DMS79 treated with DMSO at 0.1 percent for 48 hours (cell line): ENCODE measurements at places on chromosomes 1 and 21.
A peak's percentile ranks its signal among the peaks of the same experiment; 100 is the strongest.

DNA sequence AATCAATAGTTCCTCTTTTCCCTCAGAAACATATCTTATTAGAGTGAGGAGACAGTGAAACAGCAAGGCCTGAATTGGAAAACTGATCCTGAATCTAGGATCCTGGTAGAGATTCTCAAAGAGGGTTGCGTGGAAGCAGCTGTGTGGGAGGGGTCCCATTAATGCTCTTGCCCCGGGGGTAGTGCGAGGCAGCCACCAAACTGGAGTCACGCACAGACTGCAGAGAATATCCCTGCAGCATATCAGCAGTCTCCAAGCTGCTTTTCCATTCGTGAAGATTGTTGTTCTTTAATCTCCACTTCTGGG is 150.1 kb downstream of the DISC1 start:
- DNase-seq = no peak

- DNase-seq = no peak
These were observed 21.6 kb upstream of the MAGOH start for GRCh38 chr1:53259932-53260331.

DNA sequence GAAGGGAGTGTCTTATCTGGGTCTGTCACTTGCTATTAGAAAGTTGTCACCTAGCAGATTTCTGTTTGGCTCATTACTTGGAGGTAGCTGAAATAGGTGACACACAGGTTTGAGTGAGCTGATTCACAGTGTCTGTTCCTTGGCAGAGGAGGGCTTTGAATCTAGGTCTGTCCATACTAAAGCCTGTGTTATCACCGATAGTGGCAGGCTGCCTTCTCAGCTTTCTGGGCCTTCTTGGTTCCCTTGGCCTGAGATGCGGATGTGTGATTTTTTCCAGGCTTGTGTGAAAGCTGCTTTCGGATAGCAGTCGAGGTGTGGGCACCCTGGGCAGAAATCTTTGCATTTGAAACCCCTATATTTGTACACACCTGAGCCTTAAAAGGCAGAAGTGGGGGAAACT is 73.9 kb downstream of the ACTL8 start:
- no peak for DNase-seq

DNA sequence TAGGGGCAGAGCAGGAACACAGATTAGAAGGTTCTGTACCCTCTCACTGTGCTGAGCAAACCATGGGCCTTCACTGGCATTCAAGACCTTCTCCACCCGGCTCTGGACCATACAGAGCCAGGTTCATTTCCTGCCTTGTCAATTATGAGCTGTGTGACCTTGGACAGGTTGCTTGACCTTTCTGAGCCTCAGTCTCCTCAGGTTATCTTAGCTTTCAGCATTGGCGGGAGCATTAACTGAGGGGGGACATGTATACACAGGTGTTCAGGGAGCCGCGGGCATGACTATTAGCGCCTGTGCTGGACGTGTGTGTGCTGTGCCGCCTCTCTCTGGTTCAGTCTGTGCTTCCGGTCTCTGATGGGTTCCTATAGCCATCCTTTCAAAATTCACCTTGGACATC is 32.1 kb downstream of the HTR6 start:
- DNase-seq = no peak

GRCh38 chr1:227773558-227773957 is 38.3 kb downstream of the SNAP47 start:
- DNase-seq = peak; percentile 1

DNA sequence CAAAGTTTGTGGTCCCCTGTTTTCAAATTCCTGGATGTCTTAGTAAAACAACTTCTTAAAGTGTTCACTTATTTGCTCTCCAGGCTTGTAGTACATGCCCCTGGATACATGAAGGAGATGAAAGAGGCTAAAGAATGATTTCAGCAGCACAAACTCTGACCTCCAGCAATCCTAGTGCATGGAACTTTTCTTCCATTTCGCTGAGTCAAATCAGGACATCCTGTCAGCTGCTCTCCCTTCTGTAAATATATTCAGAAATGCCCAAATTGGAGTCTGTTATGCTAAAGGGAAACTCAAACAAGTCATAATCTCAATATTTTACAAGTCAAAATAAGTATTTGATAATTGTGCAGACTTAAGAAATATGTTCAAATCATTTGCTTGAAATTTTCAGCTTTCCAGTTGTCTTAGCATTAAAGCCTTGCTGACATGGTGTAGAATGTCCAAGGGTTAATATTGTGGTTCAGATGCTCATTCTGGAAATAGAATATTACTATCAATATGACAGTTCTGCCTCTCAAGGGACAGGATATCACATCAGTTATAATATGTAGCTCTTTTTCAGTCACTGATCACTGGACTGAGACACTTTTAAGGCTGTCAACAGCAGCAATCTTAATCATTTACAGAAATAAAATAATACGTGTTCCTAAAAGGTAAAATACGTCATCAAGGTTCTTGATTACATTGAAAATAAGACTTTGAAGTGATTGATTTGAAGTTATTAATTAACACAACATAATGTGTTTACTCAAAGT is 1157.3 kb downstream of the PLA2G4A start:
- DNase-seq = no peak

DNA sequence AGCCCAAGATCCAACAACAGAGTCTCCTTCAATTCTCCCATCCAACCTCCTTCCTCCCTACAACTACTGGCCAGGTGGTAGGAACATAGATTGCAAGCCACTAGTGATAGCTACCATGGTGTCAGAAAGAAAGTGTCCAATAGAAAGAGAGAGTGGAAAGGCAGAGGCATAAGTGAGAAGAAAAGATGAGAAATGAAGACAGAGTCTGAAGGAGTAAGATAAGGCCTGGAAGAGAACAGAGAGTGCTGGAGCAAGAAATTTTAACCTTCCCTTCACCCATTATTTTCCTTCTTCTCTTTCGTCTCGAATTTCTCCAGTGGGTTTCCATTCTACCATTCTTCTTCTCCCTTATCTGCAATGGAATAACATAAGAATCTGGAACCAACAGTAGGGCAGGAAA is 57.9 kb downstream of the CDC42BPA start:
- DNase-seq = no peak

GRCh38 chr1:67281244-67281643 is 26.4 kb upstream of the IL12RB2 start:
- no peak for DNase-seq

DNA sequence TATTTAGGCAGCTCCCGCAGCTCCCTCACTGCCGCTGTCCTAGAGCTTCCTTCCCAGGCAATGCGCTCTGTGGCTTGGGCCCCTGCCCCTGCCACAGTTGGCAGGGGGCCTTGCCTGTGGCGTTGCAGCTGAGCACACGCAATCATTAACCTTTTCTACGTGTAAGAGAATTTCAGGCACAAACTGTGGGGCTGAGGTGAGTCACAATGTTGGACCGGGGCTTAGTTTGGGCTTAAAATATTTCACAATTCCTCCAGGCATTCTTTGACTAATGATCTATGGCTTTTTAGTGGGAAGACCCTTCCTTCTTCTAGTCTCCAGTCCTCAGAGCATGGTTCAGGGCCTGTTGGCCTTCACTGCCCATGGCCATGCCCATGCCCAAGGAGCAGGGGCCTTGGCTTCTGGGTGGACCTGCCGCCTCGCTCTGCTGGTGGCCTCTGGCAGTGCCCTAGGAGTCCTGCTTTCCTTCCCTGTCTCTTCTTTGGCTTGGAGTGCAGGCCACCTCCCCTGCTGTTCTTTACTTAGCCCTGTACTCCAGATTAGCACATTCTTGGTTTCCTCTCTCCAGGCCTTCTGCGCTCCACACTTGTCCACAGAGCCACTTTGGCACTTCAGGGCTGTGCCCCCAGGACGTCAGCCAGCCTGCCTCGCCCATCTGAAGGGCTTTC is 39.2 kb downstream of the MAPKAPK2 start:
- no peak for DNase-seq

- no peak for DNase-seq
These were observed 18.6 kb downstream of the PTGER3 start for GRCh38 chr1:71028981-71029380.

DNA sequence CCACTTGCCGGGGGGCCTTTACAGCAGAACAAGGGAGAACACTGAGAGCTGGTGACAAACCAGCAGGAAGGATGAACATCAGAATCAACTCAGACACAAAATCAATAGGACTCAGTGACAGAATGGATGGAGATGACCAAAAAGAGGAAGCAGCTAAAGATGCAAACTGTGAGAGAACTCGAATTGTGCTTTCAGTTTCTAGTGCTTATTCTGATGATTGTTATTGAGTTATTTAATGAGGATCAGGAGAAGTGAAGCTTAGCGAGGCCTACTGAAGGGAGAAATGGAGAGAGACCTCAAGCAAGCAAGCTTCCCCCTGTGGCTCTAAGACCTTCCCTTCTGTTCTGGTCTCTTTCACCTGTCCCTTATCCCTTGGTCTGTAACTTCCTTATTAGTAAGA is 30.3 kb upstream of the TMEM125 start:
- no peak for DNase-seq

DNA sequence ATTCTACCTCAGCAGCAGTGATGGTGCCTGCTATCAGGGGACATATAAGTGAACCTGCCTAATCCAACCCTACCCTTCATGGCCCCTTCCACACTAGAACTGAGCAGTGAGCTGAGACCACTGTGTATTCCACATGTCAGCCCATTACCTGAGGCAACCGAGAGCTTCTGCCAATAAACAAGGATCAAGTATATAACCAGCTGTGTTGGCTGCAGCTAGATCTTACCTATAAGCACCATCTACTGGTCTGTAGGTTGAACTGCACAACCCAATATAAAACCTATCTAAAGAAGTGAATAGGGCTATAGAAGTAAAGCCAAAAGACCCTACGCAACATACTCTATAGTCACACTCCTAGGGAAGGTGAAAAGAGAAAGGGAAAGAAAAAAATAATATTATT is 376.9 kb downstream of the HHIPL2 start:
- no peak for DNase-seq

DNA sequence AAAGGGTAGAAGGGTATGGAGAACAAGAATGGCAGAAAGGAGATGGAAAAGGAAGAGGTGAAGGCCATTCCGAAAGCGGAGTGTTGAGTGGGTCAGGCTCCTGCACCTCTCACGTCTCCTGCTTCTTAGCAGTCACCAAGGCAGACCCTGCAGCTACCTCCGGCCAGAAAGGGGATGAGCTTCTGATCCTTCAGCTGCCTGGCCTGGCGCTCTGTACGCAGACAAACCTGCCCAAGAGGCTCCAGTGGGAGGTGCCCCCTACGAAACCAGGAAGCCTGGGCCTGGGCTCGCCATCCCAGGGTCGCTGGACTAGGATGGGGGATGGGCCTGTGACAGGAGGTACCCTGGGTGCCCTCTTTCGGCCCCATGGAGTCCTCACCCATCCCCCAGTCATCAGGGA is 3.0 kb downstream of the GPR61 start:
- no peak for DNase-seq

- DNase-seq = no peak
These were observed 96.7 kb upstream of the S1PR1 start for GRCh38 chr1:101139821-101140718.

GRCh38 chr1:18776777-18777176 is 82.7 kb downstream of the TAS1R2 start:
- no peak for DNase-seq

- no peak for DNase-seq
These were observed 48.2 kb upstream of the ABCA4 start for GRCh38 chr1:94169126-94169525.

DNA sequence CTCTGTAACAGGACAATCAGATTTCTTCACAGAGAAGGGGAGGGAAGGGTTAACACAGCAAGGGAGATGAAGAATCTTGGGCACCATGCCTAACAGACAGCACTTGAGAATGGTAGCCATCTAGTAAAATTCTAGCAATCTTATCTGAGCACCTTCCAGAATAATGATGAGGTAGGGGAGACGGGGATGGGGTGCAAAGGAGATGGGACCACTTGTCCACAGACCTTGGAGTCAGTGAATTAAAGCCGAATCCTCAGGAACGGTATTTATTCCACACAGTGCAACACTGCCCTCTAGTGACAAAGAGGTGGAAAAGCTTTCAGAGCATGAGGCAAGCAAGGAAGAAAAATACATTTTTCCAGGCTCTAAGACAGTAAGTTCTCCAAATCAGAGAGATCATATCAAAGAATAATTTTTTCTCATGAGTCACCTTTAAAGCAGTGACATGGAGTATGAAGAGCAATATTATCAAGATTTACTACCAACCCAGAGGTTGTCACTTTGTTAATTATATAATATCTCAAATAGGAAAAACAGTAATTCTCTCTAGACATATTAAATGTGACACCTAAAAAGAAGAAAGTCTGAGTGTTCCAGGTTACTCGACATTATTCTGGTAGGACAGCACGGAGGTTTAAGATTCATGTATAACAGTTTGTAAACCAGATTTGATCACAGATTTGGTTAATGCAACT is 43.3 kb upstream of the LPAR3 start:
- DNase-seq = peak; percentile 64

DNA sequence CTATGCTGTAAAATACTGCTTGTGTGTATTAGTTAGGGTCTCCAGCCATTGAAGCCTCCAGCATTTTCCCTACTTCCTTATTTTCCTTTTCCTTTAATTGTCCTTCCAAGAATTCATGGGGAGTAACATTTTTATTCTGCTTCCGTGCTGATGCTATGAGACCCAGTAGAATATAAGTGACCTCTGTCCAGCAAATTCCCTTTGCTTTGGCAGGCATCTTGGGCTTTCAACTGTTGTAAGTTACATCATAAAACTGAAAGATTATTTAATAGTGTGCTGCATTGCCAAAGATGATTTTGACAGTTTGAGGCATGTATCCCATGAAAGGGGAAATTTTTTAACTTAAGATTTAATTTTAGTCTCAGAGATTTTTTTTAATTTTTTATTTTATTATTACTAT is 48.1 kb upstream of the B3GALT2 start:
- no peak for DNase-seq

DNA sequence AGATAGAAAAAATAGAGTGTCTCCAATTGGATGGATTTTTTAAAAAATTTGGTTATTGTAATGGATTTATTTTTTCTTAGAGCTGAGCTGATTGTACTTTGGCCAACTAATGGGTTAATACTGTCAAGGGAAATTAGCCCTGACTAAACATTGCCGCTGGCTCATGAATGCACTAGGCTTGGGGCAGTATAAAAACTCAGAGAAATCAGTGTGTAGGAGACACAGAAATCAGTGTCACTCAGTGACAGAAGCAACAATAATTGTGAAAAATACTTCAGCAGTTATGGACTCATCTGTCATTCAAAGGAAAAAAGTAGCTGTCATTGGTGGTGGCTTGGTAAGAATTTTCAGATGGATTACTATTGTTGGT is at the start of gene KMO:
Gene KMO (plus strand): TSS at position 217 of the 370 bp plus-strand sequence. CDS start 67 bp downstream, at position 284.
- peak; percentile 50 for DNase-seq

GRCh38 chr1:198437332-198437731 is 103.1 kb downstream of the ATP6V1G3 start:
- DNase-seq = no peak

DNA sequence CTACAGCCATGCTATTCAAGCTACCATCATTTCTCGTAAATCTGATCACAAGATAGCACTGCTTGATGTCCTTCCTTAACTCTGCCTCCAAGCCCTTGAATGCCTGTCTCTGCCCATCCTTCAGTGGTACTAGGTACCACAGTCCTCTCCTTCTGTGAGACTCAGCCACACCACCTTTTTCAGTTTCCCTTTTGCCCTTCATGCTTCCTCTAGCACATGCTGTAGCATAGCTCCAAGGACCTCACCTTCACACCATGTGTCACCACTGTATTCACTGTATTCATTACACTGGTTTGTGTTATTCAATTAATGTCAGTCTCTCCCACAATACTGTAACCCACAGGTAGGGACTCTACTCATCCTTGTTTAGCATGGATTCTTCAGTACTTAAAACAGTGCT is 8.0 kb upstream of the TP53BP2 start:
- no peak for DNase-seq
